ENCODE measurements at places on chromosomes 6 and 20. TPM values are rescaled to one million over a fixed set of nuclear protein-coding genes. Genes with fewer than 3 reads are reported as not detected.

Gene CCN6
- total RNA-seq = not detected

Gene SPTLC3
- total RNA-seq = 4.6 TPM

Gene ZNF311
- 1.4 TPM for total RNA-seq

Gene NOX3
- not detected for total RNA-seq

Gene GPR6
- total RNA-seq = not detected

Gene LINC00237
- total RNA-seq = not detected

Gene CRISP2
- total RNA-seq = not detected

Gene MAFB
- 43.3 TPM for total RNA-seq

Gene PMEPA1
- 23.3 TPM for total RNA-seq

Gene ZSCAN23
- total RNA-seq = 2.9 TPM

Gene PRL
- total RNA-seq = not detected

Gene SMIM26
- 235 TPM for total RNA-seq

Gene PTGIS
- total RNA-seq = 55.3 TPM

Gene PRRC2A
- total RNA-seq = 64.2 TPM

Gene SEMG1
- total RNA-seq = not detected

Gene LAMP5
- total RNA-seq = 1.9 TPM

Gene LY6G6F
- total RNA-seq = not detected

Gene HRH3
- total RNA-seq = not detected

Gene TRAPPC3L
- not detected for total RNA-seq

Gene SCRT2
- total RNA-seq = not detected

Gene RIPPLY2
- not detected for total RNA-seq
